T-cell (primary cell): ENCODE measurements at places on chromosomes 12 and 14. TPM values are rescaled to one million over a fixed set of nuclear protein-coding genes. Genes with fewer than 3 reads are reported as not detected.

DNA sequence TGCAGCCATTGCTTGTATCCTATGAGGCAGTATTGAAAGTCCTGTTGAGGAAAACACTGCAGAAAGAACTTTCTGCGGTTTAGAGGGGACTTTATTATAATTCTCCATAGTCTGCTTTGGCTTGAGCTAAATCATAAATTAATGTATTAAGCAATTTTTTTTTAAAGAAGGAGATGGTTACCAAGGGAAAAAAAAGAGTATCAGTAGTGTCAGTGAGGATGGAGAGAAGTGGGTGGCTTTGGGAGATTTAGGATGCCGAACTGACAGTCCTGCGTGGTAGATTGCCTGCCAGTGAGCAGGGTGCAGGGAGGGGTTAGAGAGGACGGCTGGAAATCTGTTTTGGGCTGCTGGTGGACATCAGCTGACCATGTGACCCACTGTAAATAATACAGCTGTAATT lies 96.8 kb downstream of the MYRFL start:
- DNase-seq = no peak
- H3K4me1 ChIP-seq = no peaks in the 10 kb centered on the region
- H3K36me3 ChIP-seq = no peaks in the 10 kb centered on the region
- no peak overlapping the region for H3K27ac ChIP-seq
- no peak overlapping the region for H3K4me3 ChIP-seq

HSPB8 gene
- not detected for total RNA-seq

DNA sequence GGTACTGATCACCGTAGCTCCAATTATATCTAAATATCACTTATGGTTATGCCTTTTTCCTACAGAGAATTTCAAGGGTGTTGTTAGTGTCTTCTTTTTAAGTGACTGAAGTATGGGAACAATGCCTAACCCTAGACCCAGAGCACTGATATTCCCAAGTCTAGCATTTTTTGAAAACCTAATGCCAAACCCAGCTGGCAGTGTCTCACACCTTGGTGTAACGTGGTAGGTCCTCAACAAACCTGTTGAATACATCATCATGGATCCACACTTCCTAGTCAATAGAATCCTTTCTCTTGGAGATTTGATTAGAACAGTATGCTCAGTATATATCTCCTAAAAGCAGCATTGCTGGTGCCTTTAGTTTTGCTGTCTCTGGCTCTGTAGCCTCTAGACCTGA lies 37.7 kb upstream of the RMST start:
- no peaks in the 10 kb centered on the region for H3K36me3 ChIP-seq
- H3K27me3 ChIP-seq = no peaks in the 10 kb centered on the region
- H3K4me3 ChIP-seq = no peak overlapping the region
- no peak overlapping the region for H3K27ac ChIP-seq

DNA sequence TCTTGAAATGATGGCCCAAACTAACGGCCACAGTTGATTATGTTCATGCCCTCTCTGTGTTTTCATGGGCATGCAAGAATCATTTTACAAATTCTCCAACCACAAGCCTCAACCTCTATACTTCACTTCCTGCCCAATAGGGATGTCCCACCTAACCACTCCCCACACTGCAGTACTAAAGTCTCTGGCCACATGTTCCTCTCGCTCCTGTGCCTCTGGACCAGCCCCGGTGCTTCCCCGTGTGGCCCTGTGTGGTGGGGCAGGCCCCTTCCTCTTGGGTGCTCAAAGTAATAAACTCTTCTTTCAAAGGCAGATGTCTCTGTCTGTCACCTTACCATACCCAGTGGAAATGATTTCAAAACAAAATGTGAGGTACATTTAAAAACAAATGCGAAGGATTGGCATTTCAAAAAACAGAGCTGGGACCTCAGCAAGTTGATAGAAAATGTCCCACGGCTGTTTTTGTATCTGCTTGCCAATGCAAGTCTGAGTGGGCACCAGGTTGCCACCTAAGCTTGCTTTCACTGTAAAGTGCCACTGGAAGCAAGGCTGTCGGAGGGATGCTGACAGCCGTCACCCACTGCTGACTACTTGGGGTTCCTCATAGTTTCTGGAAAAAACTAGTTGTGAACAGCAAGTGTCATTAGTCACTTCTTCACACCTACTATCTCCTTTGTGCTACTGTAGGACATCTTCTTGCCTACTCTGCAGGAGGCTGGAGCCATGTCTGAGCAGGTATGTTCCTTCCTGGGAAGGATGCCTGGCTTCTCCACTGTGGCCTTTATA lies 8.2 kb upstream of the SERPINA11 start:
- DNase-seq = no peak
- H3K36me3 ChIP-seq = no peaks in the 10 kb centered on the region
- no peaks in the 10 kb centered on the region for H3K4me1 ChIP-seq
- H3K27ac ChIP-seq = no peak overlapping the region
- no peak overlapping the region for H3K4me3 ChIP-seq
- H3K27me3 ChIP-seq = no peaks in the 10 kb centered on the region

DNA sequence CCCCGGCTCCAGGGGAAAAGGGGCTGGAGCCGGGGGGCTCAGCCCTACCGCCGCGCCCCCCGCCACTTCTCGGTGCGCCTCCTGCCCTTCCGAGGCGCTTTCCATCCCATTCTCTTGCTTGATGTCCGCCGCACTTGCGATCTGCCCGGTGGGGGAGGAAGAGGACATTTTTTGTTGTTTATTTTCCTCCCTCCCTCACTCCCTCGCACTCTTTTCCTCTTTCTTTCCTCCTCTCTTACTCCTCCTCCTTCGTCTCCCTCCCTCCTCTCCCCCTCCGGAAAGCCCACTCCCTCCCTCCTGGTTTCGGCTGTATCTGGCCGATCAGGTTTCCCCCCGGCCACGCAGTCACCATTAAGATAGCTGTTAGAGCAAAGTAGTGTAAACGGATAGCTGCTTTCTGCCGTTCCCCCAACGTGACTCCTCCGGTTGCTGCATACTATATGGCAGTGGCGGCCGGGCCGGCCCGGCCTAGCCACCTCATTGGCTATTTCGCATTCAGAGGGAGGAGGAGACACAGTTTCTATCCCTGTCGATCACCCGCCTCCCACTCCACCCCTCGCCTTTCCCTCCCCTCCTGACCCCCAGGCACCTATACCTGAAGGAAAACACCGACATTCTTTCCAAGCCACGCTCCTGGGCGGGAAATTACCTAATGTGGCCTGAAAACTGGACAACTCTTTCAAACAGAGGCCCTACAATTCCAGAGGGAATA lies at the start of gene SIX4:
TSS of gene SIX4 (minus strand) at position 445 of the 712 bp plus-strand sequence. CDS start at position 168, 277 bp downstream.
- peak within 1 kb of the TSS; percentile 77 for H3K4me3 ChIP-seq
- H3K36me3 ChIP-seq = no peaks in the 10 kb centered on the region
- H3K4me1 ChIP-seq = peaks cover 34% of the 10 kb centered on the region
